Stimulated activated CD8-positive, alpha-beta memory T cell treated with anti-CD3 and anti-CD28 coated beads, Interleukin-7, amount 100 ng/mL, for 1 hour (primary cell): ENCODE measurements at places on chromosomes 6 and 20.

- DNase-seq, result no peak
These were observed 684.6 kb downstream of the RFPL4B start for GRCh38 chr6:113031591-113032238.

DNA sequence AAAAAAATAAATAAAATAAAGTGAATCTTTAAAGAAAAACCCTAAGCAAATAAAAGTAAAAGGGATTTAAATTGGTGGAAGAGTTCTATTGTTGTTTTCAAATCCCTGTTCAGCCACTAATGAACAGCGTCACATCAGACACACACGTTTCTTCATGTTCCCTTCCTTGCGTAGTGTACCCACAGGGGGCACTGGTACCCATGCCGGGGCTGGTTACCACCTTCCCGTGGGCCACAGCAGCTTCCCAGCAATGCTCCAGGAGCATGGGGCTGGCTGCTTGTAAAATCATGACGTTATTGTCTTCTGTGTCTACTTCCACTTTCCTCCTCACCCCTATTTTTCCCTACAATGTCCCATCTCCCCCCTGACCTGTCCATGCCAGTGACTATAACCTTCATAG is 988.7 kb downstream of the KIF16B start:
- no peak for DNase-seq

DNA sequence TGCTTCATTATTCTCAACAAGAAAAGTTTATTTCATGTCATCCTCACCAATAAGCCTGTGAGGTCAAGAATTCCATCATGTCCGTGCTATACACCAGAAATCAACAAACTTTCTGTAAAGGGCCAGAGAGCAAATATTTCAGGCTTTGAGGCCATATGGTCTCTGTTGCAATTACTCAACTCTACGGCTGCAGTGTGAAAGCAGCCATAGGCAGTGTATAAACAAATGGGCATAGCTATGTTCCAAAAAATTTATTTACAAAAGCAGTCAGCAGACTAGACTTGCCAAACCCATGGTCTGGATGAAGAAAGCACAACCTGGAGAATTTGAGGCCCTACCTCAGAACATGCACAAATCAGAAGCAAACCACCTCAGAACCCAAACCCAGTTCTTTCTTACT is 118.5 kb downstream of the PCSK2 start:
- no peak for DNase-seq

DNA sequence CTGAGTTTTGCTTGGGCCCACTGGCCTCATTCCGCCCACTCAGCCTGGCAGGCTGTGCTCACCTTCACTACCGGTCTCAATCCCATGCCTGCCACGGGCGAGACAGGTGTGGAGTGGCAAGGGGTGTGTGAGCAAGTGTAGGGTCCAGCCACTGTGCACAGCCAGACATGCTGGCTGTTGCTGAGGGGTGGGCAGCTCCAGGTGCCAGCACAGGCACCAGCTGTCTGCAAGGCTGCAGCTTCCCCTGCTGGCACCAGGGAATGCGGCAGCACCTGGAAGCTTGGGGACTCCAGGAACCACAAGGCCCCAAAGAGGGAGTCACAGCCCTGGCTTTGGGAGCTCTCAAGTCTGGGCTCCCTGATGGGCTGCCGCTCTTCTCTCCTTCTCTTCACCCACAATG is 372.7 kb downstream of the CBLN4 start:
- DNase-seq, result no peak

- no peak for DNase-seq
These were observed 467 bp downstream of the TREML4 start for GRCh38 chr6:41228616-41229015.

DNA sequence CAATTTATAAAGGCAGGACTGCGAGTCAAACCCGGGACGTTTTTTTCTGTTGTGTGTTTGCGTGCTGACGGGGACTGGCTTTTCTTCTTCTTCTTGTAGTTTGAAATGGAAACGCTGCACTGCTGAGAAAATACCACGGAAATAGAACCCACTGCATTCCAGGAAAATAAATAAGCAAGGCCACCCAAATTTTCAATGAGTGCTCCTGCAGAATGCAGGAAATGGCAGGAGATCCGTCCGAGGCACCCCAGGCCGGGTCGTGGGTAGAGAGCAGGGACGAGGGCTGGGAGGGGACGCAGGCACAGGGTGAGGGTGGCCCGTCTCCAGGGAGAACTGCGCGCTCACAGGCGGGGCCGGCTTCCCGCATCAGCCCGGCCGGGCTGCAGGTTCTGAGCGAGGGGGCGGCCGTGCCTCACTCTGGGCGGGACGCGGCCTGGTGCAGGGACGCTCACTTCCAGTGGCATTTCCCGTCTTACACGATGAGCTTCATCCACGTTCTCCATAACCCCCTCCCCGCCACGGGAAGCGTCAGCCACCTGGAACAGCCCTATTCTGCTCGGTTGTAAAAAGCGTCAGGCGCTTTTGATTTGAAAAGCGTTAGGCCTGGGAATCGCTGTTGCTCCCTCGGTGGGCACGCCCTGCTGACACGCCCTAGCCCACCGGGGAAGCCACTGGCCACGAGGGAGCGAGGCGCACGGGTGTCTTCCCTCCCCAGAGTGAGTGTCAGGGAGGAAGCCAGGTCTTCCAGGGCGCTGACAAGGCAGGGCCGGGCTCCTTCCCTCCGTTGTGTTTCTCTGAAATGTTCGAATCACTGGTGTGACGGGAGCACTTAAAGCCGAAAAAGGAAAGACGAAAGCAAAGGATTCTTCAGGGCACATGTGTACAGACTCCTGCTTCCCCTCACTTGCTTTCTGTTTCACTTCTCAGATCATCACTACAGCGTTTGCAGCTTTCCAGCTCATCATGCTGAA is 17.9 kb upstream of the EXOC2 start:
- DNase-seq, result no peak

GRCh38 chr6:24833711-24834386 is 35.1 kb upstream of the ARMH2 start:
- no peak for DNase-seq
